ENCODE measurements at places on chromosomes 3 and 15. TPM values are rescaled to one million over a fixed set of nuclear protein-coding genes. Genes with fewer than 3 reads are reported as not detected.

Gene RAB6B
- 0.59 TPM for total RNA-seq

Gene PRR20G
- not detected for total RNA-seq

Gene P2RY14
- total RNA-seq: not detected

Gene PCSK6
- 0.72 TPM for total RNA-seq

Gene ZCWPW2
- total RNA-seq: 0.88 TPM

Gene ESYT3
- total RNA-seq: 0.59 TPM
